ENCODE measurements at places on chromosomes 3 and 15.

DNA sequence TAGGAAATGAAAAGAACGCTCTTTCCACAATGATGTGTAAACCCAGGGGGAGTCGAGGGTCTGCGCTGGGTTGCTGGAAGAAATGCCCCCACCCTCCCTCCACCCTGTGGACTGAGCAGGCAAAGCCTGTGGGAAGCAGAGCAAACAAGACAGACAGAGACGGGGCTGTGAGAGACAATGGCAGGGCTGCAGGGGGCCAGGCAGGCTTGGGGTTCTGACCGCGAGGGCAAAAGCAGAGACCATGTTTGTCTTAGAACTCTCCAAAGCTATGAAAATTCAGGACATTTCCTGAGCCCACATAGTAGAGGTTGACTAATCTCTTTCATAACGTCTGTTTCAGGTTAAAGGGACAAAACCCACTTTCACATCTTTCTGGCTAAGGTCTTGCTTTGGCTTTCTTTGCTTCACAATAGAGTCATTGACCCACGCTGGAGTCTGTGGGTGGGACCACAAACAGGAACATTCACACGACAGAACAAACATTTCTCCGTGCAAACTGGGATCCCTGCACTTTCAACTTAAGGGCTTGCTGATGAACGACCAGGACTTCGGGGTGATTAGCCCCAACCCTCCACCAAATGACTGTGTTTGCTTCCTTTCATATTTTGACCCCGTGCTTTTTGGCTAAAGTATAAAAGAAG, 156.0 kb upstream of the TPM1 start:
- DNase-seq: no peak

GRCh38 chr3:151504606-151505005, 43.7 kb upstream of the IGSF10 start:
- DNase-seq: no peak

GRCh38 chr3:124345845-124346244, 353.9 kb upstream of the ROPN1 start:
- no peak for DNase-seq

DNA sequence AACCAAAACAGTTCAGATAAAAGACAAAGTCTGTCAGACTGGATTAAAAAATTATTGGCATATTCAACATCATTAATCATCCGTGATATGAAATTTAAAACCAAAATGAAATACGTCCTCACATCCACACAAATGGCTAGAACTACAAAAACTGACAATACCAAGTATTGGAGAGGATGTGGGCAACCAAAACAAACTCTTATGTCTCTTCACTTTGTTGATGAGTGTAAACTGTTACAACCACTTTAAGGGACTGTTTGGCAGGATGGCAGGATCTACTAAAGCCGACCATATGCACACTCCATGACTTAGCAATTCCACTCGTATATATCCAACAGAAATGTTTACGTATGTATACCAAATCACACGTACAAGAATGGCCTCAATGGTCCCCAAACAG, 24.8 kb upstream of the C15orf40 start:
- DNase-seq: no peak

GRCh38 chr3:45664578-45664977, 24.6 kb upstream of the SACM1L start:
- DNase-seq: peak; percentile 39

GRCh38 chr3:143266927-143267326, 147.4 kb downstream of the CHST2 start:
- DNase-seq: no peak

DNA sequence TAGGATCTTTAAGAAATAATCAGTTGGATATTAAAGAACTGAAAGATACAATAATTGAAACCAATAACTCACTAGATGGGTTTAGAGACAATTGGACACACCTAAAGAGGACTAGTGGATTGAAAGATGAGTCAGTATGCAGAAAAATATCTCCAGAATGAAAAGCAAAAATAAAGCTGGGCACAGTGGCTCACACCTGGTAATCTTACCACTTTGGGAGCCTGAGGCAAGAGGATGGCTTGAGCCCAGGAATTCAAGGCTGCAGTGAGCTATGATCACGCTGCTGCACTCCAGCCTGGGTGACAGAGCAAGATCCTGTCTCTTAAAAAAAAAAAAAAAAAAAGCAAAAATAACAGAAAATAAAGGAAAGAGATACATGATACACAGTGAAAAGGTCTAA, 37.4 kb upstream of the CCDC174 start:
- no peak for DNase-seq

GRCh38 chr3:139588450-139588849, 48.9 kb upstream of the RBP1 start:
- no peak for DNase-seq

- DNase-seq: no peak
Measured at GRCh38 chr15:70569091-70569713, 194.2 kb downstream of the UACA start.

DNA sequence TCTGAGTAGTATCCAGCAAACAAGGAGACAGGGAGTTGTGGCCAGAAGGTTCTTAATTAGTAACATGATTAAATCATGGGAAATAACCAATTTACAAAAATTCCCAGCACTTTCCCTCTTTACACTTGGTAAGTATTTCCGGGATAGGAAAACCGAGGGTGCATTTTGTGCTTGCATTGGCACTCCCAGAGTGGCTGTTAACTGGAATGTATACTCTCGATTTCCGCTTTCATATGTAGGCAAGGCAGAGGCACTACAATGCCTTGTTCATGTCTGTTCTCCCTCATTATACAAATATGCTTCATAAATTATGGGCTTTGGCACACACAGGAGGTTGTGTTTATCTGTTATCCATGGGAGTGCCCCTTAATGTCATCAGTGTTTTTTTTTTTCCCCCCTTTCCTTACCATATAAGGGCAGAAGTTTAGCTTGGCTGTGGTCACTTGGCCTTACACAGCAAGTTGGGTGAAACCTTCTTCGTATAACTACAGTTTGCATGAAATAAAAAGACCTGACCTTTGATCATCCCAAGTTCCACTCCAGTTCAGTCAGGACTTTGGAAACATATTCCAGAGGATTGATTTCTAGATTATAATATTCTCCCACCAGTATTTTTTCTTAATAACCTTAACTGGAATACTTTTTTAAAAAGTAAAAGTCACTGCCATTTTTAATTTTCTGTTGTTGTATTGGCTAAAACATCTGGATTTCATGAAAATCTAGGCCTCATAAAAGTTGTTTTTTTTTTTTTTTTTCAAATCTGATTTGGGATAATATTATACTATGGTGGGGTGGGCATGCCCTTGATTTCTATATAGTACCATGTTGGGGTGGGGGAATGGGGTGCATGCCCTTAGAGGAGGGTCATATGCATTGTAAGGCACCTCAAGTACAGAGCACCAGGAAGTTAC, 8.9 kb downstream of the TPM1 start:
- DNase-seq: no peak

- no peak for DNase-seq
Measured at GRCh38 chr15:94352636-94353487, 121.5 kb downstream of the MCTP2 start.

DNA sequence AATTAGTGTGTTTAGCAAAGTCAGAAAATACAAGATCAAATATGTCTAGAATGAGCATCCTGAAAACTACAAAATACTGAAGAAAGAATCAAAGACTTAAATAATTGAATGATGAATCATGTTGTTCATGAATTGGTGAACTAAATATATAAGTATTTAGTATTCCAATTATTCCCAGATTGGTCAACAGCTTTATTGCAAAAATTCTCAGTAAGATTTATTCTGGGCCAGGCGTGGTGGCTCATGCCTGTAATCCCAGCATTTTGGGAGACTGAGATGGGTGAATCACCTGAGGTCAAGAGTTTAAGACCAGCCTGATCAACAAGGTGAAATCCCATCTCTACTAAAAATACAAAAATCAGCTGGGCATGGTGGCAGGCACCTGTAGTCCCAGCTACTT, 250.0 kb upstream of the NECTIN3 start:
- DNase-seq: no peak

DNA sequence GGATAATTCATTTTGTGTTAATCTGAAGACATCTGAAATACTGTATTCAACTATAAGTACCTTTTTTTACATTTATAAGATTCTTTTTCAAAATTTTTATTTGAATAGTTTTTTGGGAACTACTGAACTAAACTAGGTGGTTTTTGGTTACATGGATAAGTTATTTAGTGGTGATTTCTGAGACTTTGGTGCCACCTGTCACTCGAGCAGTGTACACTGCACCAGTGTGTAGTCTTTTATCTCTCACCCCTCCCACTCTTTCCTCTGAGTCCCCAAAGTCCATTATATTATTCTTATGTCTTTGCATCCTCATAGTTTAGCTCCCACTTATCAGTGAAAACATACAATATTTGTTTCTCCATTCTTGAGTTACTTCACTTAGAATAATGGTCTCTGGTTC, 57.6 kb downstream of the CD86 start:
- DNase-seq: no peak

GRCh38 chr3:194867270-194867983, 181.7 kb downstream of the FAM43A start:
- DNase-seq: no peak

GRCh38 chr15:61992518-61992917, 67.7 kb downstream of the VPS13C start:
- DNase-seq: no peak

DNA sequence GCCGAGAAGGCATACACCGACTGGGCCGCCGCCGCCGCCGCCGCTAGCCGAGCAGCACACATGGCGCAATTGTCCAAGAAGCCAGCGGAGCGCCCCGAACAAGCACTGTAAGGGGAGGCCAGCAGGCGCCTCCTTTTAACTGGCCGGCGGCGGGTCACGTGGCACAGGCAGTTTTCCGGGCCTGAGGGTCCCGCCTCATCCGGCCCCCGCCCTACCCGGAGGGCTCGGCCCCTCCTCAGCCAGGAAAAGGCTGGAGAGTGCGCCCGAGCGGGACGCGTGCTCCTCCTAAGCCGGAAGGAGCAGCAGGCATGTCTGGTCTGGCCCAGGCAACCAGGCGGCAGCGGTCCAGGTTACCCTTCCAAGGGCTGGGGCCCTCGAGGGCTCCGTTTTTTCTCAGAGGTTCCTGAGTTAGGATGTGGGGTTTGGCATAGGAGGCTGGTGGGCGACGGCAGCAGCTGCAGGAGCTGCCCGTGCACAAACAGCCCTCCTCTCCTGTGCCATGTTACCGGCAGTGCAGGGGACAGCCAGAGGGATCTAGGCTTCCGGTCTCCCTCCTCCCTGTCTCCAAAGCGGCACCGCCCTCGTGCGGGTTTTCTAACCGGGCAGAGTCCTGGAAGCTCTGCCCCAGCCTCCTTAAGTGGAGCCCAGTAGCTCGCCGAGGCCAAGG, at the start of gene GPX1:
GPX1 (minus strand) TSS at position 137 of the 667 bp plus-strand sequence; CDS start at position 62, 75 bp downstream.
- peak; percentile 57 for DNase-seq

DNA sequence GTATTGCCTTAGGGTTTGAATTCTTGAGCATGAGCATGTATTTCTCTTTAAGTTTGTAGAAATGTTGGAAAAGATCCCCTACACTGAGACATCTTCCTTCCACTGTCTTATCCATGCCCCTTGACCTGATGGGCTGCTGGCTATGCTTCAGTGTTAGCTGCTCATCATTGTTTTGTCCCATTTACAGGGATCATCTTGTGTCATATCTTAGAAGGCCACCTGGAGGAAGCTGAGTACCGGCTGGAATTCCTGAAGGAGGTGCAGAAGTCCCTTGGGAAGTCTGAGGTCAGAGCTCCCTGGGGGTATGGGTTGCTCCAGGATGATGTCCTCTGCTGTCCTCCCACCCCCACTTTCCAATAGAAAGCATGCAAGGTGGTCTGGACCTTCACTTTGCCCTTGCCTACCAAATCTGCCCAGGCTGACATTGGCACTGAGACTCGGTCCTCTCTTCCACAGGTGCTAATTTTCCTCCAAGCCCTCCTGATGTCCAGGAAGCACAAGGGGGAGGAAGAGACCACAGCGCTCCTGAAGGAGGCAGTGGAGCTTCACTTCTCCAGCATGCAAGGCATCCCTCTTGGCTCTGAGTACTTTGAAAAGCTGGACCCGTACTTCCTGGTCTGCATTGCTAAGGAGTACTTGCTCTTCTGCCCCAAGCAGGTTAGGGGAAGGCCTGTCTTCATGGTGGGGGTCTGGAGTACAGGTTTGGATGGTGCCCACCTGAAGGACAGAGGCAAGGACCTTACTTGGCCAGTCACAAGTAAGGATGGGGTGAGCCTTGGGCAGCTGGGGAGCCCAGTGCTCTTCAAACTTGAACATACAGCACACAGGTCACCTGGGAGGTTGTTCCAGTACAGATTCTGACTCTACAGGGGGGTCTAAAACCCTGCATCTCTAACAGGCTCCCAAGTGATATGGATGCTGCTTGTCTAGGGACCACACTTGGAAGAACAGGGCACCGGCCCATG, 17.7 kb downstream of the TTC21A start:
- no peak for DNase-seq

DNA sequence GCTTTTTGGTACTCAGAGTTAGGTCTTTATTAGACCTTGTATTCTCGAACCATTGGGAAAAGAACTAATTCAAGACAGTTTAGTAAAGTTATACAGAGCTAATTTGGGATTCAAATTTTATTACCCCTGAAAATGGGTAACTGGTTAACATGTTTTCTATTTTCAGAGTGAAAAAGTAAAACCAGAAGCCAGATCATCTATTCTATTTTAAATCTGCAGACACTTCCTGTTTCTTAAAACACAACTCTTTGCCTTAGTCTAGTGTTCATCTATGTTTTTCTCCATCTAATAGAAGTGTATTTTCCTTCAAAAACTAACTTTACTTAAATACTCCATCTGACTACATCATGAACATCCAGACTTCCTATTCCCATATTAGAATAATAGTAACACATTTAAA, 113.4 kb downstream of the CCNL1 start:
- no peak for DNase-seq

- no peak for DNase-seq
Measured at GRCh38 chr3:71693641-71694040, 31.6 kb downstream of the EIF4E3 start.

GRCh38 chr3:111418391-111418790, 123.6 kb upstream of the CD96 start:
- no peak for DNase-seq

GRCh38 chr3:186510374-186511079, 33.7 kb downstream of the CRYGS start:
- DNase-seq: no peak

DNA sequence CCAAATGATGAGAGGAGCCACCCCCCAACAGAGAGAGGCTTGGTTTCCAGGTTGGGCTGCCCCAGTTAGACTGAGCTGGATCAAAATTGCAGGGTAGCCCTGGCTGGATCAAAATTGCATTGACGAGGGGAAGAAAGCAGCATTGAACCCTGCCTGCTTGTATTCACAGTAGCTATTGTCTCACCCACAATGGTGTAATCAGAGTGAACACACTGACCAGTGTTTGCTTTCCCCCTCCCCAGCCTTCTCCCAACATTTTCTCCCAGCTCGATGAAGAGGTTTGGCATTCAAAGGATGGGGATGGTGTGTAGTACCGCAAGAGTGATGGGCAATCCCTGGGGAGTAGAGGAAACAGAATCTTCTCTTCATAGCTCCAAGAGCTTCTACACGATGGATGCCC, 223.8 kb downstream of the ADAMTS9 start:
- no peak for DNase-seq

GRCh38 chr3:171960159-171960558, 79.2 kb upstream of the FNDC3B start:
- no peak for DNase-seq

GRCh38 chr3:112136046-112136445, 3.0 kb upstream of the GCSAM start:
- DNase-seq: no peak
